ENCODE measurements at places on chromosomes 6 and 20. TPM values are rescaled to one million over a fixed set of nuclear protein-coding genes. Genes with fewer than 3 reads are reported as not detected.

FOXQ1 gene
- 11.7 TPM for total RNA-seq

EDN1 gene
- 15.1 TPM for total RNA-seq

CASS4 gene
- 0.15 TPM for total RNA-seq

ACSS1 gene
- 32.2 TPM for total RNA-seq

BPI gene
- total RNA-seq, result not detected

SLC22A7 gene
- not detected for total RNA-seq

KHDC1L gene
- total RNA-seq, result not detected

TRIM38 gene
- total RNA-seq, result 4.4 TPM

ID1 gene
- total RNA-seq, result 152 TPM

EPPIN gene
- total RNA-seq, result not detected

LHFPL5 gene
- total RNA-seq, result not detected

HTR1E gene
- not detected for total RNA-seq

EYS gene
- not detected for total RNA-seq

MAP7 gene
- 1.8 TPM for total RNA-seq

ZNF311 gene
- 0.39 TPM for total RNA-seq

HFE gene
- total RNA-seq, result 12.1 TPM

PRRC2A gene
- total RNA-seq, result 318 TPM

MMP24 gene
- 7.1 TPM for total RNA-seq

FLRT3 gene
- 0.67 TPM for total RNA-seq

PNLDC1 gene
- not detected for total RNA-seq

BPIFA2 gene
- total RNA-seq, result not detected

MUC21 gene
- total RNA-seq, result not detected

COL12A1 gene
- 10.4 TPM for total RNA-seq

SLC18B1 gene
- total RNA-seq, result 0.67 TPM

RAB23 gene
- 25.5 TPM for total RNA-seq

SRF gene
- total RNA-seq, result 48.9 TPM

GPR63 gene
- total RNA-seq, result 0.95 TPM

RSPO3 gene
- total RNA-seq, result not detected

HSPA1L gene
- total RNA-seq, result 2.8 TPM

FUT9 gene
- not detected for total RNA-seq

LGSN gene
- total RNA-seq, result not detected

COL20A1 gene
- total RNA-seq, result 0.23 TPM

PRR18 gene
- total RNA-seq, result 0.23 TPM

SLC16A10 gene
- 0.18 TPM for total RNA-seq

Data from Panc1 (cell line).